ENCODE measurements at places on chromosomes 5 and 9. TPM values are rescaled to one million over a fixed set of nuclear protein-coding genes. Genes with fewer than 3 reads are reported as not detected.

GRCh38 chr5:71719063-71719964 lies at the start of gene CARTPT:
Gene CARTPT, plus strand, starts transcription at chr5:71719275. Its CDS starts 19 bp downstream, at chr5:71719294.
- no peak for DNase-seq

- DNase-seq: no peak
These were observed 243.1 kb downstream of the DENND1A start for GRCh38 chr9:123686829-123687192.

DNA sequence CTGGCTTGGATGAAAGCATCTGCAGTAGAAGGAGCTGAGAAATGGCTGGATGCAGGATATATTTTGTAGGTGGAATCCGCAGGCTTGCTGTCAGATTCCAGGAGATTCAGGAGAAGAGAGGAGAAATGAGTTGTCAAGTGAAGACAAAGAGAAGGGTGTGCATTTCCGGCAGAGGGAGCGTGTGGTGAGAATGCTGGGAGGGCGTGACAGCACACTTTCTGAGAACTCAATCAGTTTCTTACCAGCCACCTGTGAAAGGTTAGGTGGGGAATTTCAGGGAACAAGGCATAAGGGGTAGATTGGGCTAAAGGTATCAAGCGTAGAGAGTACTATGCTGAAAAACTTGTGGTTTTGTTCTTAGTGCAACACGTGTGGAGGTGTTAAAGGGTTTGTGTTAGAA lies 199.3 kb upstream of the ANKH start:
- DNase-seq: no peak

The TTC23L gene
- not detected for total RNA-seq

The HMMR gene
- total RNA-seq: 0.49 TPM

GRCh38 chr5:19874811-19875210 lies 113.2 kb downstream of the CDH18 start:
- no peak for DNase-seq

DNA sequence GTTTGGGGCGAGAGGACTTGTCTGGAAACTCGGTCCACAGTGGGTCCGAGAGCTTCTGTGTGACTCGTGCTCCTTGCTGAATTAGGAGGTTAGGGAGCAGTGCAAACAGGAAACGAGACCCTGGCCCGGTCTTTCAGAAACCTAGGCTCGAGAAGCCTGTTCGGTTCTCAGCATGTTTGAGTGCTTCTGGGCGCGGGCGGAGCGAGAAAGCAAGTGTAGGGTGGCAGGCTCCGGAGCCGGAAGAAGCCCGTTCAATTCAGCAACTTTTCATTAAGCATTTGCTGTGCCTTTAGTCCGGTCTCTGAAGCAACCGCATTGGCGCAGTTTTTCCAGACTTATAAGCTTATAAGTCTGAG lies 547 bp downstream of the CLTA start:
- peak; percentile 58 for DNase-seq

The GRIN3A gene
- total RNA-seq: 0.04 TPM

The MYORG gene
- 16.3 TPM for total RNA-seq

DNA sequence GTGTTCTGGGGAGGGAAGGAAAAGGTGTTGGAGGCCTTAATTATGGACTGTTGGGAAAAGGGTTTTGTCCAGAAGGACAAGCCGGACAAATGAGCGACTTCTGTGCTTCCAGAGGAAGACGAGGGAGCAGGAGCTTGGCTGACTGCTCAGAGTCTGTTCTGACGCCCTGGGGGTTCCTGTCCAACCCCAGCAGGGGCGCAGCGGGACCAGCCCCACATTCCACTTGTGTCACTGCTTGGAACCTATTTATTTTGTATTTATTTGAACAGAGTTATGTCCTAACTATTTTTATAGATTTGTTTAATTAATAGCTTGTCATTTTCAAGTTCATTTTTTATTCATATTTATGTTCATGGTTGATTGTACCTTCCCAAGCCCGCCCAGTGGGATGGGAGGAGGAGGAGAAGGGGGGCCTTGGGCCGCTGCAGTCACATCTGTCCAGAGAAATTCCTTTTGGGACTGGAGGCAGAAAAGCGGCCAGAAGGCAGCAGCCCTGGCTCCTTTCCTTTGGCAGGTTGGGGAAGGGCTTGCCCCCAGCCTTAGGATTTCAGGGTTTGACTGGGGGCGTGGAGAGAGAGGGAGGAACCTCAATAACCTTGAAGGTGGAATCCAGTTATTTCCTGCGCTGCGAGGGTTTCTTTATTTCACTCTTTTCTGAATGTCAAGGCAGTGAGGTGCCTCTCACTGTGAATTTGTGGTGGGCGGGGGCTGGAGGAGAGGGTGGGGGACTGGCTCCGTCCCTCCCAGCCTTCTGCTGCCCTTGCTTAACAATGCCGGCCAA lies 19.1 kb downstream of the PTGES2 start:
- DNase-seq: peak; percentile 42

The CAMLG gene
- 44.9 TPM for total RNA-seq

DNA sequence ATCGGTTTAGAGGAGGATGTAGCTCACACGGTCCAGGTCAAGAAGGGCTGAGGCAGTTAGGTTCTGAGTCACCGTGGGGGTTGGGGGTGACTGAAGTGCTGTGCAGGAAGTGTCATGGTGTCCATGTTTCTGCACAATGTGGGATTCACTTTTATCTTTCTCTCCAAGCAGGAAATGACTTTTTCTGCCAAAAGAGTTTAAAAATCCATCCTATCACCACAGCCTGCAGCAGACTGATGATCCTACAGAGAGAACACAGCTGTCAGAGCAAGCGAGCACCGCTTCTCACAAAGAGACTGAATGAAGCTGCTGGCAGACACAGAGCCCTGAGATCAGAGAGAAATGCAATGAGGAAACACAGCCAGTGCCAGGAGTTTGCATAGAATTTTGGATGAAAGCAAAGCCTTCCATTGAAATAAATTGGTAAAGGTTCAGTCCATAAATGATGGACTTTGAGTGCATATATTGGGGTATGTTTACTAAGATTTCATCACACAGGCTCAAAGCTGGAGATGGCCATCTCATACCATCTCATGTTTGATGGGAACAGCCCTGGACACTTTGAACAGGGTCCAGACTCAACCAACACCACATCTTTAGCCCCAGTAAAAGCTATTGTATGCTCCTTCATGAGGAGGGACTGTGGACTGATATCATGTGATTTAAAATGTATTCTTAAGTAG lies 213.9 kb upstream of the FBXL7 start:
- DNase-seq: no peak

- no peak for DNase-seq
These were observed 92.9 kb upstream of the MTAP start for GRCh38 chr9:21709464-21710058.

DNA sequence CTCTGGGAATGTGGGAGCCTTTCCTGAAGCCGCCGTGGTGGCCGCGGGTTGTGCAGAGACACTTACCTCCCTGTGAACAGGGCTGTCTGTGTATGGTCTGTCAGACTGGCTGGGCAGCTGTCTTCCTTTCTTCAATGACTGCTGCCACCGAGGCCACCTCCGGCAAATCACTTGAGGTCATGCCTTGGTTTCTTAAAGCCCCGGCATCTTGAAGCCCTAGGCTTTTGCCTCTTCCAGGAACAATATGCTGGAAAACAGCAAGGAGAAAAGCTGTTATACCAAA lies 79.5 kb upstream of the ZSWIM6 start:
- DNase-seq: no peak

The TAF11L4 gene
- total RNA-seq: not detected

DNA sequence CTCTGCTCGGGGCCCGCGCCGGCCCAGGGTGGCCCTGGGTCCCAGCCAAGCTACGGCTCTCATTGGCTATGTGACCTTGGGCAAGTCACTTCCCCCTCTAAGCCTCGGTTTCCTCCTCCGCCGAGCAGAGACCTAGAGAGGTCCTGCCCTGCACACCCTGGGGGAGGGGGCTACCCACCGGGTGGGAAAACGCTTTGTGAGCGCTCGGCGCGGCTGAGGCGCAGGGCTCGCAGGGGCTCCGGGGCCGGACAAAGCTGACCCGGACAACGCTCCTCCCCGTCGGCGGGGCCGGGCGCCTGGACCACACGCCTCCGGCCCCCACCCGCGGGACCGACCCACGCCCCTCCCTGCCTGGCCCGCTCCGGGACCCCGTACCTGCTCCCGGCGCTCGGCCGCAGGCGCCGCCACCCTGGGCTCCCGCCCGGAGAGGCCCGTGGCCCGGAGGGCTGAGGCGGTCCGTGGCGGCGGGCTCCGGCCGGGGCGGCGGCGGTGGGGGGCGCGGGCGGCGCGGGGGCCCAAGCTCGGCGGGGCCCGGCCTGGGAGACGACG lies 85.7 kb upstream of the MELK start:
- DNase-seq: peak; percentile 61

DNA sequence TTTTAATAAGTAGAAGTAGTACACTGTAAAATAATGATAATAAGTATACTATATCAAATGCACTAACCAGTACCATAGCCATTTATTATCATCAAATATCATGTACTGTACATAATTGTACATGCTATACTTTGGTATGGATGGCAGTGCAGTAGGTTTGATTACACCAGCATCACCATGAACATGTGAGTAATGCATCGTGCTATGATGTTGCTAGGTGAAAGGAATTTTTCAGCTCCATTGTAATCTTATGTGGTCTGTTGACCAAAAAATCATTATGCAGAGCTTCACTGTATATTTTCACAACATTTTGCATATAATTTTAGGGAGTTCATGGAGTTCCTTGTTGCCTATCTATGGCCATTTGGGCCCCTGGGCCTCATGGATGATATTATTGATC lies 72.2 kb upstream of the HMHB1 start:
- no peak for DNase-seq

The SPAG8 gene
- 0.93 TPM for total RNA-seq

DNA sequence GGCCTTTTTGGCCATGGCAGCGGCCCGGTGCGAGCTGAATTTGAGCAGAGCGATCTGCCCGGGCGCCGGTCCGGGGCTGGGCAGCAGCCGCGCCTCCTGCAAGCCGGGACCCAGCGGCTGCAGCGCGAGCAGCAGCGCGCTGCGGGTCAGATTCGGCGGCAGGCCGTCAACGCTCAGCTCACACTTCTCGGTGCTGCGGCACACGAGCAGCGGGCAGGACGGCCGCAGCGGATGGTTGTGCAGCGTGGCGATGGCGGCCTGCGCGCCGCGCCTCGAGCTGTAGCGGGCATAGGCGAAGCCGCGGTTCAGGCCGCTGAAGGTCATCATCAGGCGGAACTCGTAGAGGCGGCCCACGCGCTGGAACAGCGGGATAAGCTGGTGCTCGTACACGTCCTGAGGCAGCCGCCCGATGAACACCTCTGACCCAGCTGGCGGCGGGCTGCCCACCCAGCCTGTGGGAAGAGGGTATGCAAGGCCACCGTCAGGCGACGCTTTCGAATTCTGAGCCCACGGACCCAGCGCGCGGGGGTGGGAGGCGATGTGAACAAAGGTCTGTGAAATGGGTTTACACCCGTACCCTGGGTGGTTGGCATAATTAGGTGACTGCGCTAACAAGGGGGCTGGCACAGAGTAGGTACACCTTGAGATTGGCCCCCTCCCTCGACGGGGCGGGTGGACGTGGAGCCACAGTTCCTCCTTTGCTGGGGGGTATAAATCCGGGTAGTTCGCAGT lies 755 bp downstream of the DND1 start:
- DNase-seq: no peak

The RASEF gene
- 0.11 TPM for total RNA-seq

The SMIM33 gene
- not detected for total RNA-seq

- no peak for DNase-seq
These were observed 52.2 kb downstream of the MLLT3 start for GRCh38 chr9:20570087-20570486.

GRCh38 chr5:171984748-171985419 lies 21.6 kb downstream of the FBXW11 start:
- no peak for DNase-seq

DNA sequence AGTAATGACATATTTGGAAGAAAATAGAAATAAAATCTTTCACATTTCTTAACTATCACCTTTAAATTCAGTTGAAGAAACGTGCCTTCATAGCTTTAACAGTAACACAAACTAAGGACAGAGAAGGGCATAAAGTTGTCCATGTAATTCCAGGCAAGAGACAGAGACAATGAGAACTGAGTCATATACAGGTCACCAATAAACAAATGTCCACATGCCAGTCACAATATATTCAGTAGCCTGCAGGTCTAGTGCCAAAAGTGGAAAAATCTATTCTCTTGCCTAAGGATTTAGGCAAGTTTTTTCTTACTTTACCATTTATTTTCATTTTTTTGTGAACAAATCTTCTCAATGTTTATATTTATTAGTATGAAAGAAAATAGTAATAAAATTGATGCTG lies 1711.5 kb upstream of the NUDT12 start:
- no peak for DNase-seq

DNA sequence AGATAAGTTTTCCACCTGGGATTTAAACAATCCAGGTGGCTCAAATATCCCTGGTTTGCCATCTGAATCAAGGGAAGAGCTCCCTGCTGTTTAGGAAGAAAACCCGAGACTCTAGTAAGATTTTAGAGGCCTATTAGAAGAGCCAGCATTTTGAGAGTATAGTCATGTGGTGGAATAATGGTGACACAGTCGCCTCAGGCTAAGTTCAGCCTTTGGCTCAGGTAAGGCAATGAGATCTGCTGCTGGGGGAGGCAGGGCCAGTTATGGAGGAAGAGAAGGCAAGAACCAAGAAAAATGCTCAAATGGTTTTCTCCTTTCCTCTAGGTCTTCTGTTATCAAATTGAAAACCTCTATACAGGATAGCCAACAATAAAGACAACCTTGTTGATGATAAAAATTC lies 16.2 kb downstream of the RAD1 start:
- no peak for DNase-seq

The SOHLH1 gene
- total RNA-seq: not detected

DNA sequence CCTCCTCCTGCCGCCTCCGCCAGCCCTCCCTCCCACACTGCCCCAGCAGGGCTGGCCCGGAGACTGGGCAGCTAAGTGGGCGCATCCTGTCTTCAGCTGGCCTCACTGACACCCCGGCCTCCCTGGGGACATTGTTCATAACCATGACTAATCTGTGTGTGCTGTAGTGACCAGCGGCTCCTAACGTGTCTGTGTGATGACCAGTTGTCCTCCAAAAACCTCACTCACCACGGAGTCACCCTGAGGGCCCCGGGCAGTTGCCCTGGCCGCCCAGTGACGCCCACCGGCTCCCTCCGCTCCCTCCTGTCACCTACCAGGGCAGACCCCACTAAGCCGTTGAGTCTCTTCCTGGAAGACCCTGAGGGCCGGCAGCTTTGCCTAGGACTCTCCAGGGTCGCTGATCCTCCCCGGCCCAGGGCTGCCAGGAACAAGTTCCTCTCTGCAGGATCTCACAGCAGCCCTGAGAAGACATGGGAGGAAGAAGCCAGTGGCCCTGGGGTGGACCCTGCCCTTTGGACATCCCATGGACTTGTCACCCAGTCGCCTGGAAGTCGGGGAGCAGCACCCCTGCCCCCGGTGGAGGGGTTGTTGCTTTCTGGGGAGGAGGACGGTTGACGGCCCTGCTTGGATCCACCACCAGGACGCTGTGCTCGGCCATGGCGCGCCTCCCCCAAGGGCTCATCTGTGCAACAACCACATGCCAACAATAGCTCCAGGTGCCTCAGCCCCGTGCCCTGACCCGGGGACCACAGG lies 110.2 kb upstream of the LMX1B start:
- no peak for DNase-seq

The ABLIM3 gene
- total RNA-seq: 34.3 TPM

DNA sequence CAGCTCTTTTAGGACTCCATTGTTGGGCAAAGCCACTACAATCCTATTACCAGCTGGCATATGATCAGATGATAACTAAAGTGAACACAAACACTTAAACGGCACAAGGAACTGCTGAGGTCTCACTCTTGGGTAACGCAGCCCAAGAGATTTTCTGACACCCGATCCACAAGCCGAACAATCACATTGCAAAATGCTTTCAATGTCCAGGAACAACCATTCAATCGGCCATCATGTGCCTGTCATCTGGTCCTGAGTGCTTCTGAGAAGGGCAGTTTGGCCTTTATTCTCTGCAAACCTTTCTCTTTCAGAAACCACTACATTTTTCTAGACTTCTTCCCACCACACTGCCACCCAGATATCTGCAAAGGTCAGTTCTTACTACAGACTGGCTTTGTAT lies 283.1 kb downstream of the GLIS3 start:
- DNase-seq: no peak

The IGFBPL1 gene
- 0.42 TPM for total RNA-seq

All from psoas muscle (tissue), 8 donors.